ENCODE measurements at places on chromosomes 6 and 20. TPM values are rescaled to one million over a fixed set of nuclear protein-coding genes. Genes with fewer than 3 reads are reported as not detected.

Gene CPXM1
- polyA plus RNA-seq, result 82.5 TPM

Gene CAGE1
- polyA plus RNA-seq, result not detected

Gene NFYA
- 18.7 TPM for polyA plus RNA-seq

Gene C20orf96
- 10.6 TPM for polyA plus RNA-seq

Gene MUCL3
- 0.34 TPM for polyA plus RNA-seq

Gene SMIM8
- polyA plus RNA-seq, result 10.7 TPM

Gene RPS6KA2
- 34.8 TPM for polyA plus RNA-seq

Gene RALY
- polyA plus RNA-seq, result 240 TPM

Gene GRIK2
- polyA plus RNA-seq, result 1.6 TPM

Gene METTL24
- polyA plus RNA-seq, result 2.2 TPM

Gene HAO1
- polyA plus RNA-seq, result 1.0 TPM

Gene PRL
- not detected for polyA plus RNA-seq

Gene IP6K3
- polyA plus RNA-seq, result 25.3 TPM

Gene COX4I2
- 3.3 TPM for polyA plus RNA-seq

Gene KIFC1
- 6.6 TPM for polyA plus RNA-seq

Gene CD24
- polyA plus RNA-seq, result 330 TPM

Gene PRSS16
- 19.4 TPM for polyA plus RNA-seq

Gene DYNLT2
- 4.2 TPM for polyA plus RNA-seq

Gene APOBEC2
- 2.8 TPM for polyA plus RNA-seq

Gene ARMC2
- polyA plus RNA-seq, result 4.8 TPM

Gene C20orf204
- 0.85 TPM for polyA plus RNA-seq

Gene PACRG
- polyA plus RNA-seq, result 0.91 TPM

Gene FRMD1
- 0.46 TPM for polyA plus RNA-seq
